ENCODE measurements at places on chromosomes 2 and 18. TPM values are rescaled to one million over a fixed set of nuclear protein-coding genes. Genes with fewer than 3 reads are reported as not detected.

GRCh38 chr2:203983064-203983715 lies 46.6 kb downstream of the ICOS start:
- no peak for DNase-seq

GRCh38 chr2:101232770-101233169 lies 19.9 kb upstream of the CNOT11 start:
- DNase-seq: no peak

DNA sequence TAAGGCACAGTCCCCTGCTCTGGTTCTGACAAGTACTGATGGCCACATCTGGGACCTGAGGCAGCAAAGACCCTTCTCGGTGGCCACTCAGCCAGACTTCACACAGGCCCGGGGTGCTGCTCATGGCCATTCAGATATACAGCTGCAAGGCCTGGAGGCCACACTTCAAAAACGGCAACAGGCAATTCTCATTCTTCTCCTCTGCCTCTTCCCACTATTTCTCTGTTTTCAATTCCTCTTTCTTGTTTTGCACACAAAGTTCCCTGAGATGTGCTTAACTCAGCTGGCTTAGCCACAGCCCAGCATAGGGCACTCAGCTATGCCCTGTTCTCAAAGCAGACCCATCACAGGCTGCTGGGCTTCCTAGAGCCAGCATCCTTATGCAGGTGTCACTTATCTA lies 29.9 kb downstream of the PTPN18 start:
- no peak for DNase-seq

DNA sequence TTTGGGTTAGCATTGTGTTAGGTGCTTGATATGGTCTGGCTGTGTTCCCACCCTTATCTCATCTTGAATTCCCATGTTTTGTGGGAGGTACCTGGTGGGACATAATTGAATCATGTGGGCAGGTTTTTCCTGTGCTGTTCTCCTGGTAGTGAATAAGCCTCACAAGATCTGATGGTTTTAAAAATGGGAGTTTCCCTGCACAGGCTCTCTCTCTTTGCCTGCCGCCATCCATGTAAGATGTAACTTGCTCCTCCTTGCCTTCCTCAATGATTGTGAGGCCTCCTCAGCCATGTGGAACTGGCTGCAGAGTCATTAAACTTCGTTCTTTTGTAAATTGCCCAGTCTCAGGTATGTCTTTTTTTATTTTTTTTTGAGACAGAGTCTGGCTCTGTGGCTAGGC lies 2.8 kb downstream of the MSH2 start:
- DNase-seq: no peak

DNA sequence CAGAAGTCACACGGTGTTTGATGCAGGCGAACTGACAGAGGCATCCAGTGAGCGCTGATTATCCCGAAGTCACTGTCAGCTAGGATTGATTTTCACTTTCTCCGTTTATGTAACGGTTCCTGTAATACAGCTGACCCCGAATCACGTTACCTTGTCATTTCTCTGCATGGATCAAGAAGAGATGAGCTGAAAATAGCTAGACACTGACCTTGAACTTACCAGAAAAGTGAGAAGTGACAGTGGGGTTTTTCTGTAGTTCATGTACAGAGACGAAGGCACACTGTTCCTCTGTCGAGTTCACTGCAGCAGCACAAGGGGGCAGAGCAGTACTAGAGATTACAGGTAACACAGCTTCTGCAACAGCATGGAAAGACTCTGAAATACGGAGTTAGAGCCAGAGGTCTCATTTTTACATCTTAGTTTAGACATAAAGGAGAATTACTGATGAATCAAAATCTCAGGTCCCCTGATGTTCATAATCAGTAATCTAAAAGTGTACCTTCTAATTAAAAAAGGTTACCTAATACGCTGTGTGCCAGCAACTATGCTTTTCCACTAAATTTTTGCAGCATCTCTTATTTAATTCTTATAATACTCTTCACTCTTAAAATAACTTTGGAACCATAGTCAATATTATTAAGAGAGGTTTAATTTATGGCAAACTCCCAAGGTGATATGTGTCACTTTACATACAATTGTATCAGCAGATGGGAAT lies 33.1 kb downstream of the ARHGAP15 start:
- no peak for DNase-seq

The PDE1A gene
- polyA plus RNA-seq: not detected

The HOXD12 gene
- polyA plus RNA-seq: not detected

The RPIA gene
- 11.7 TPM for polyA plus RNA-seq

The KDM3A gene
- polyA plus RNA-seq: 5.3 TPM

The ZNF521 gene
- not detected for polyA plus RNA-seq

DNA sequence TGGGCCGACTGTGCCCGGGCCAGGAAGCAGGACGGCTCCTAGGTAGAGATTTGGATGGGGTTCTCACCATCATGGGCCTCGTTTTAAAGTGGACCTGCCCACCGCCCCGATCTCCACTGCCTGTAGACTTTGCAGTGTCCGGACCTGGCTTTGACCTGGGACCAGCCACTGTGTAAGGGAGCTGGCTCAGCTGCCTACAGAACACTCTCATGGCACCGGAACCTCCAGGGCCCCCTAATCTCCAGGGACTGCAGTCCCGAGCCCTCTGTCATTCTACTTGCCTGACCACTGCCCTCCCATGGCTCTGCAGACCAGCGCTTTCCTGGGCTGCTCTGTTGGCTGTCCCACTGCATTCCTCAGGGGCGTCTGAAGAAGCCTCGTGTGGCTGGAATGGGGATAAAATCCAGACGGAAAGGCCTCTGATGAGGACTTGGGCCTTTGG lies 120.8 kb downstream of the GLI2 start:
- no peak for DNase-seq

DNA sequence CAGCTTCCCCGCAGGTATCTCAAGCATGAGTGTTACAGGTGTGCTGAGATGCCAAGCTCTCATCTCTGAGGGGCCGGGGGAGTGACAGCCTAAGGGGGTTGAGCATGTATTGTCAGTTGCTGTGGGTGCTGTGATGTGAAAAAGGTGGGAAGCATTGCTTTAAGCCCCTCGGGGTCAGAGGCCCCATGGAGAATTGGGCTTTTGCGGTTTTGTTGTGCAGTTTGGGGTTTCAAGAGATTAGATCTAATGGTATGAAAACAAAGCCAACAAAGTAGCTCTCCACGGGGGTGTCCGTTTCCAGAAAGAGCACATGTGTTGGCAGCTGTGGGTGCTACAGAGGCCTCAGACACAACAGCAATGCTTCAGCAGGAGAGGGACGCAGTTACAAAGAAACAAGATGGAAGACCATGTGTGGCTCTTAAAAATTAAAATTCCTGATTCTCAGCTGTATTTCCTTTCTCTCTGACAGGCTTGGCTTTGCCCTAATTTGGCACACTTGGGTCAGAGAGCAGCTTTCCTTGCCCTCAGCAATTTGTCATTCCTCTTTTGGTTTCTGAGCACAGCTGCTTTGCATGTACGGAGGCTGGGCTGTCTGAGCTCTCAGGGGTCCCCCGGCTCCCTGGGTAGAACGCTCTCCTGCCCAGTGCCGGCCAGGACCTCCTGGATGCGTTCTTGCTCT lies 69.9 kb downstream of the TMEM247 start:
- DNase-seq: no peak

The CLASP1 gene
- 5.1 TPM for polyA plus RNA-seq
